ENCODE measurements at places on chromosomes 16 and 17.
A peak's percentile ranks its signal among the peaks of the same experiment; 100 is the strongest.

DNA sequence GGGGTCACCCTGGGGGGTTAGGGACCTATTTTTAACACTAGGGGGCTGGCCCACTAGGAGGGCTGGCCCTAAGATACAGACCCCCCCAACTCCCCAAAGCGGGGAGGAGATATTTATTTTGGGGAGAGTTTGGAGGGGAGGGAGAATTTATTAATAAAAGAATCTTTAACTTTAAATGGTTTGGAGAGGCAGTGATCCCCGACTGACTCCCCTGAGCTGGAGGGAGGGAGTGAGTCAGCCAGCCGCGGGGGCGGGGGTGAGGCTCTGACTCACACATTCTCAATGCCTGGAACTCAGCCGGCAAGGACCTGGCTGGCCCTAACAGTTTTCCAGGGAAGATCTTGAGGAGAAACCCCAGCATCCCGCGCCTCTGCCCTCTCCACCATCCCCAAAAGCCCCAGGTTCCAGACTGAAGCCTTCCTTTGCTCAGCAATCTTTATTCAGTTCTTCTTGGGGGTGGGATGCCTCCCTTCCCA lies 1.5 kb downstream of the HCFC1R1 start:
- DNase-seq, result peak; percentile 93

DNA sequence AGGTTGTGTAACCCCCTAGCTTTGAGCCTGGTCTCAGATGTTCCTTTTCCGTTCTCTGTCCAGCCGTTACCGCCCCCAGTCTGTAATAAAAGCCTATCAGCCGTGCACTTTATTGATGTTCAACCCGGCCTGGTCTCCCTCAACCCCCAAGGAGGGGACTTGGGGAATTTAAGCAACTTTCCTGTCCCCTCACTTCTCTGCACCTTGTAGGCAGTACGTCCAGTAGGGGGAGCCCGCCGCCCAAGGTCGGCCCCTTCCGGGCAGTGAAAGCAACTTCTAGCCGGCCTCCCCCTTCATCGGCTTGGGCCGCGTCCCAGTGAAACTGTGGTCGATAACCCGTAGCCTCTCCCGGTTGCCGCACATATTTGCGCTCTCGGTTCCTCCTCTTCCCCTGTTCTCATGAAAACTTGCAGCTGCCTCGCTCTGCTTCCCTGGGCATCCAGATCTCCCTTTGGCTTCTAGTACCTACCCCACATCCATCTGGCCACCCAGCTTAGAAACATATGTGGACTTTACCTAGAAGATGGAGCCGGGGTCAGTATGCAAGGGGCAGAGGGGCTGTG lies 7.9 kb downstream of the PNPO start:
- peak; percentile 65 for DNase-seq

DNA sequence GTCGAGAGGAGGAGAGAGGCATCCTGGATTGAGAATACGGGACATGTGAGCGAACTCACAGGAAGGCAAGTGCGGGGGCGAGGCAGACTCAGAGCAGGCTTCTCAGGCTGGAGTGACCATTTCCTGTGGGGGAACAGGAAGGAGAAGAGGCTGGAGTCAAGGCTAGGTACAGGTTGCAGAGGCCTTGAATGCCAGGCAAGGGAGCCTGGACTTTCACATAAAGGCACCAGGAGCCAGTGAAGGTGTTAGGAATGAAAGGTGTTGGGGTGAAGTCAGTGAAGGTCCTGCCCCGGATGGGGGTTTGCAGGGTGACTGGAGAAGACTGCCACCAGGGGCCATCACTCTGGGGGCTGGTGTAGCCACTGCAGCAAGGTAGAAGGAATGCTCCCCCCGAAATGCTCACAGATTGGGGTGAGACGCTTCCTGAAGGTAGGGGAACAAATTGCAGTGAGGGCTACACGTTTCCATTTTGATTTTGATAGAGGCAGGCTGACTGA lies 5.3 kb upstream of the GPRC5C start:
- no peak for DNase-seq

DNA sequence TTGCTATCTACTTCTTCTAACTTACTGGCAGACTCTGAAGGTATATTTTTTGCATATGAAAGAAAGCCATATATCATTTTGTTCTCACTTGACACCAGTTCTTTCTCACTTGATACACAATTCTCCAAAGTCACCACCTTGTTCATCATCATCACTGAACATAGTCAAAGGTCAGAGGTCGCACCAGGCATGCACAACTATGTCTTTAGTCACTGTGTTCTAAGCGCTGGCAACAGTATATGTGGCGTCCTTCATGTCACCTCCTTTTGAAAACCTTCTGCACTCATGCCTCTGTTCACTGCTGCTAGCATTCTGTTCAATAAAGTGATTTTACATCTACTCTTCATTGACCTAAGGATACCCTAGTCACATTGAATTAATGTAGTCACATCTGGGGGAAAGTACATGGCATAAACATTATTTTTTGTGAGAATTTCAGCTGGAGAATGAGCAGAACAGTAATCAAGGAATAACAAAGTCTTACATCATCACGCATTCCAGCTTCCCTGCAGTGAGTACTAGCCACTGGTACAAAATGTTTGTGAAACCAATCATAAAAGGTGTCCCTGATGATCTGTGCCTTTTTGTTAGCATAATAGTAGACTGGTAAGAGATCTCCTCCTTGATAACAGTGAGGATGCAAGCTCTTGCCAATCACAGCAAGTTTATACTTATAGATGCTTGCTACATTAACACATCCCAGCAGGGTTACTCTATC lies 20.5 kb upstream of the TBX4 start:
- no peak for DNase-seq

DNA sequence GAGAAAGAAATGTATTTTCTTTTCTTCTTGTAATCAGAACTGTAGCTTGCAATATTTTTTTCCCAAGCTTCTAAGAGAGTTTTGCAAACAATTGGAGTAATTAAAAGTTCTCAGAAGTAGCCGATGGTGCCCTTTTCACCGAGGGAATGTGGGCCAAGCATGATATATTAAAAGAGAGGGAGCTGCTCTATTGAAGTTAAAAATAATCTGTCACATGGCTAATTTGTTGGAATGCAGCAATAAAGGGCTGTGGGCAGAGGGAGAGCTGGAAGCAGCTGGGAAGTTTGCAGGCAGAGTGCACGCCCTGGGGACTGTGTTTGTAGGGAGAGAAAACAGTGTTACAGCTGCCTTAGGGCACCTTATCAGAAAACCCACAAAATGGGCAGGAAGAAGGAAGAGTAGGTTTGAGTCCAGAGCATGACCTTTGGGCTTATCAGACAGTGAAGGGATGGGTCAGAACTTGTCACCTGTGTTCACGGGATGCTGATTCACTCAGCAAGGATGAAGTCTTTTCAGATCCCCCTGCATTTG lies 18.5 kb upstream of the TERF2 start:
- DNase-seq, result no peak

DNA sequence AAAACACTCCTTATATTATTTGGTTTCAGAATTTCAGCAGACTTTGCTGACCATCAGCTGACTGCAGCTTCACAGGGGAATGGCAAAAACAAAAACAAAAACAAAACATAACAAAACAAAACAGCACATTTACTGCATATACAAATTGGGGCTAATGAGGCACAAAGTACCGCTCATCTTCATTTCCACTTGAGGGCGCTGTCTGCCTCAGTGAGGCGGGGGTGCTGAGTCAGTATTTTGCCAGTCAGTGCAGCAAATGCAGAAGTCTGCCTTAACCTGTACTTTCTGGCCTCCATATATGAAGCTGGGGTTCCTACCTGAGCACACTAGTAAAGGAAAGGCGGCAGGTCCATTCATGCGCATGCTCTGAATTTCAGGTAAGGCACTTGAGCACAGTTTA lies 13.5 kb upstream of the DYNLRB2 start:
- DNase-seq, result no peak

GRCh38 chr17:37693328-37693727 lies 50.1 kb upstream of the DDX52 start:
- no peak for DNase-seq

- DNase-seq, result no peak
Observed at GRCh38 chr17:1412185-1413110, 12.4 kb upstream of the YWHAE start.

GRCh38 chr16:70348991-70349390 lies 2.3 kb downstream of the DDX19A start:
- DNase-seq, result peak; percentile 60

- DNase-seq, result no peak
Observed at GRCh38 chr17:50047488-50048126, 8.3 kb upstream of the ITGA3 start.

DNA sequence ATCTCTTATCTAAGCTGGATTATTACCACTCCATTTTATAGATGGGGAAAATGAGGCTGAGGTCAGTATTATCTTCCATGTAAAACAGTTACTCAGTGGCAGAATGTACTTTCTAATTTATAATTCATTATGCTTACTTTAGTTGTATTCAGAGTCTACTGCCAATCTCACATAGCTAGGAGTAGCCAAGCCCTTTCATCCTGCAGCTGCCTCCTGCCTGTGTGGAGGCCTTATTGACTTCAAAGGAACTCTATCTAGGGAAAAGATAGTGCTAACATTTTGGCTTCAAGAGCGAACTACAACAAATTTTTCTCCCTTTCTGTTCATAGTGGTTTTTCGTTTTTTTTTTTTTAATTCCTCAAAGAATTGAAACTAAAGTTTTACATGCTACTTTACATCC lies 12.9 kb downstream of the RPGRIP1L start:
- DNase-seq, result no peak

DNA sequence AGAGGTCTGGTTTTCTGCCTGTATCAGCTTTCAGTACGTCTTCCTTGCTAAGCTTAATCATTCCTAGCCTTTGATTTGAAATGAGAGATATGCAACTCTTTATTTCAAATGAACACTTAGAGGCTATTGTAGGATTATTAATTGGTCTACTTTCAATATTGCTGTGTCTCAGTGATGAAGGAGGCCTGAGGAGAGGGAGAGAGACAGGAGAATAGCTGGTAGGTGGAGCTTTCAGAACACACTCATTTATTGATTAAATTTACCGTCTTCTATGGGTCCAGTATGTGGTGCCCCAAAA lies 187.0 kb downstream of the BCAS3 start:
- DNase-seq, result no peak

DNA sequence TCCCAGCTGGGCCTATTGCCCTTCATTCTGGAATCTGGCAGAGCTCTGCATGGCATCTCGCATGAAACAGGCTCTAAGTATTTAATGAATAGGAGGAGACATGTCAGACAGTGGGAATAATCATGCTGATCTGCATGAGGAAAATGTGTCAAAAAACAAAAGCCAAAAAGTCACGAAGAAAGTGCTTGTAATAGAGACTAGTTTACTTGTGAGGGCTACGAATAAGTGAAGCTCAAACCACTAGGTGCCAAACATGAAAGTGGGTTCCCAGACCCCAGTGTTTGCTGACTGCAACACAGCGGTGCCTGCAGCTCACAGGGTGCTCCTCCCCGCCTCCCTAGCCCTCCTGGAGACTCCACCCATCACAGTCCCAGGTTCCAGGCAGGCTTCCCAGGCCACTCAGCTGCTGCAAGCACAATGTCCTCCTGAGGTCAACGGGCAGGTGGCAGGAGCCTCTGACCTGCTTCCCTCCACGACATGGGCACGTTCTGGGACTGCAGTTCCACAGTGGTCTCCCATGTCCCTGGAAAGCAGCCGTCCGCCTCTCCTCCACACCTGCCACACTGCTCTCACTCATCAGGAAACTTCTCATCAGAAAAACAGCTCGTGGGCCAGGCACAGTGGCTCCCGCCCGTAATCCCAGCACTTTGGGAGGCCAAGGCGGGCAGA lies 96.5 kb downstream of the ANKRD11 start:
- DNase-seq, result no peak

DNA sequence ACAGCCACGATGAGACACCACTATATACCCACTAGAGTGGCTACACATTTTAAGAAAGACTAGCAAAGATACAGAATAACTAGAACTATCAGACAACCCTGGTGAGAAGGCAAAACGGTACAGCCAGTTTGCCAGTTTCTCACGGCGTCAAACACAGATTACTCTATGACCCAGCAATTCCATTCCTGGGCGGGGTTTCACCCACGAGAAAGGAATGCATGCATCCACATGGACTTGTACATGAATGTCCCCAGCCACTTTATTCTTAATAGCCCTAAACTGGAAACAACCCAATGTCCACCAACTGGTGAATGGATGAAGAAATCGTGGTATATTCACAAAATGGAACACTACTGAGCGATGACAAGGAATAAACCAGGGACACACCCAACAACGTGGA lies 74.5 kb downstream of the MYH10 start:
- no peak for DNase-seq

DNA sequence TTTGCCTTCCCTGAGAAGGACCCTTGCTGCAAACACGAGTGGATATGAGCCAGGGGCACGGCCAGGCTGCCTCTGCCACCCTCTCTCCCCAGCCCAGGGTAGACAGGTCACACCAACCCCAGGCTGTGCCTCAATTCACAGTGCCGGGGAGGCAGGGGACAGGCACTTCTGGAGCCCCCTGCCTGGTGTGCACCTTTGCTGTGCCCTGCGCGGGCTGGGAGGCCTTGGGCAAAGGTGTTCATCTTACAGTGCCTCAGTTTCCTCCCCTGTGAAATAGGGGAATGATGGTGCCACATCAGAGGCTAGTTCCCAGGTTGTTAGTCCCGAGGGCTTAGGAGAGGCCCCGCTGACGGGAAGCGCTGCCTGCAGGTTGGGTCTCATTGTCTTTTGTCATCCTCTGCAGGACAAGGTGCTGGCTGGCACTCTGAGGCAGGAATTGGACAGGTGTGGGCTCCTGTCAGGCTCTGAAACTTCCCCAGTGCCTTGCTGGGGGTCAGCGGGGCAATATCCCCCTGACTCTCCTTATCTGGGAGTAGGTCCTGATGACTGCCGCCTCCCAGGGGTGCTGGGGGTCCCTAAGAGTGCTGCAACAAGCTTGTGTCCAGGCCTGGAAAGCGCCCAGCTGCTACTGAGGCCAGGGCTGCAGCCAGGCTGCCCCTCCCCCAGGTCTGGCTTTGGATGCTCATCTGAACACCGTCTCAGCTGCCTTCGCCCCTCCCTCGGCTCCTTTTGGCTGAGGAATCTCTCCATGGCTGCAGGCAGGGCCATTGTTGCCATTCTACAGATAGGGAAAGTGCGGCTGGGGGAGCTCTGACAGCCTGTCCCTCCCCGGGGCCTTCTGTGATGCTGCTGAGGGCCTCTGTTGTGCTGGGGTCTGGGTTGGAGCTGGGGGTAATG lies 3.1 kb downstream of the PRSS21 start:
- no peak for DNase-seq

DNA sequence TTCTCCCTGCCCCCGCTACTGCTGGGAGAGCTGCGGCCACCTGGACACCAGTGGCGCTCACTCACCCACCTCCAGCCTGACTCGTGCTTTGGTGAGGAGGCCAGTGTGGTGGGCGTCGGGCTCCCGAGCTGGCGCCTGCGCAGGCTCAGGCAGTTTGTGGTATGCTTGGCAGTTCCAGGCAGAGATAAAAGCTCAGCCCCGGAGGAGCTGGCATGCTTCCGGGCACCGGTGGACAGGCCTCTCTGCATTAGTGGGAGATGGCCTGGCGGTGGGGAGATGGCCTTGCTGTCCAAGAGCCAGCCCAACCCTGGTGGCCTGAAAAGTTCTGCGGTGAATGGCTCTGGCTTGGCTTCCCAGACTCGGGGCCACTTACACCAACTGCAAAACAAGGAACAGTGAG lies 4.1 kb downstream of the ADGRG1 start:
- DNase-seq, result no peak
